ENCODE measurements at places on chromosomes 16 and 17. TPM values are rescaled to one million over a fixed set of nuclear protein-coding genes. Genes with fewer than 3 reads are reported as not detected.
A peak's percentile ranks its signal among the peaks of the same experiment; 100 is the strongest.

Gene ACSM5
- total RNA-seq = 10.7 TPM

GRCh38 chr17:31692027-31692426 lies 167.0 kb downstream of the COPRS start:
- ATAC-seq = no peak

DNA sequence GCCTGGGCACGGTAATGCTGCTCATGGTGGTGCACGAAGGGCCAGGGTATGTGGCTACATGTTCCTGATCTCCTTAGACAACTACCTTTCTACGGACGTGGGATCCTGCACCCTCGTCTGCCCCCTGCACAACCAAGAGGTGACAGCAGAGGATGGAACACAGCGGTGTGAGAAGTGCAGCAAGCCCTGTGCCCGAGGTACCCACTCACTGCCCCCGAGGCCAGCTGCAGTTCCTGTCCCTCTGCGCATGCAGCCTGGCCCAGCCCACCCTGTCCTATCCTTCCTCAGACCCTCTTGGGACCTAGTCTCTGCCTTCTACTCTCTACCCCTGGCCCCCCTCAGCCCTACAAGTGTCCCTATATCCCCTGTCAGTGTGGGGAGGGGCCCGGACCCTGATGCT lies 12.0 kb downstream of the ERBB2 start:
- no peak for ATAC-seq

Gene AMDHD2
- total RNA-seq = 38.2 TPM

GRCh38 chr17:28843816-28844148 lies 1.2 kb upstream of the FAM222B start:
- no peak for ATAC-seq

Gene RCVRN
- total RNA-seq = 0.38 TPM

GRCh38 chr16:89953671-89954406 lies 5.3 kb downstream of the DEF8 start:
- ATAC-seq = no peak

Gene BAIAP3
- 3.8 TPM for total RNA-seq

DNA sequence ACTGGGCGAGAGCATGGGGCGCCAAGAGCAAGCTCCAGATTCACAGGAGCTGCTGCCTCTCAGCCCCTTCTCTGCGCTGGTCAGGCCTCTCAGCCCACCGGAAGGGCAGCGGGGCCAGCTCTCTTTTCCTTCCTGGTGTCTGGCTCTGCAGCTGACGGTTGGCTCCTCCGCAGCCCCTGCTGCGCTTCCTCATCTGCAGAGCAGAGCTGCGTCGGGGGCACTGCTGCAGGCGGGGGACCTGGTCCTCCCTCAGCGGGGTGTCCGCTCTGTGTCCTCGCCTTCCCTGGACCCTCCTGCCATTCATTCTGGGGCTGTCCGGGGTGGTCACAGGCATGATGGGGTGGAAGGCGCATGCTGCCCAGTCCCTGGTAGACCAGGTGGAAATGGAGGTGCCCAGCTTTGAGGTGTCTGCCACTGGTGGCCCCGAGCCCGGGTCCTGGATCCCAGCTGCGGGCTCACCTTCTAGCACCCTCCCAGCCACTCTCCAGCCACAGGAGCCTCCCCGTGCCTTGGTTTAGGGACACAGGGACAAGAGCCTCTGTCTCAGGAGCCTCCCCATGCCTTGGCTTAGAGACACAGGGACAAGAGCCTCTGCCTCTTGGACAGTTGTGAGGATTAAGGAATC lies 84.8 kb downstream of the IRF8 start:
- no peak for ATAC-seq

DNA sequence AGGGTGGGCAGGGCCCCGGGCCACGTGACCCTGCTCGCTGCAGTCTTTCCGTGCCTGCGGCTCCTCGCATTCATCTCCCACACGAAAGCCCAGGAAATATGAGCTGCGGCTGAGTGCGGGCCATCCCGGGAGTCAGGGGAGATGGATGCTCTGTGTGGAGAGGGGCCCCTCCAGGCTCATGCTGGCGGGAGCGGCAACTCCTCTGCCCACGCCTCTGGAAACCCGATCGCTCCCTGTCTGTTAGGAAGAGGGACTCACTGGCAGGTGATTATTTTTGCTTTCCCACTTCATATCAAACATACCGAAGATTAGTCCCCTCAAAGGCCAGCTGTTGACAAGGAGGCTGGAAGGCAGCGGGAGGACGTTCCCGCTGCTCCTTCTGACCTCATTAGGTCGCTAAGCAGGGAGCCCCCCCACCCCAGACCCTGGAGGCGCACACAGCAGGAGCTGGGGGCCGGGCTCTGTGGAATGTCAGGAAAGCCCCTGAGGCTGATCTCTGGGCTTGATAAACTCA lies 228.5 kb downstream of the FOXL1 start:
- peak; percentile 86 for ATAC-seq

DNA sequence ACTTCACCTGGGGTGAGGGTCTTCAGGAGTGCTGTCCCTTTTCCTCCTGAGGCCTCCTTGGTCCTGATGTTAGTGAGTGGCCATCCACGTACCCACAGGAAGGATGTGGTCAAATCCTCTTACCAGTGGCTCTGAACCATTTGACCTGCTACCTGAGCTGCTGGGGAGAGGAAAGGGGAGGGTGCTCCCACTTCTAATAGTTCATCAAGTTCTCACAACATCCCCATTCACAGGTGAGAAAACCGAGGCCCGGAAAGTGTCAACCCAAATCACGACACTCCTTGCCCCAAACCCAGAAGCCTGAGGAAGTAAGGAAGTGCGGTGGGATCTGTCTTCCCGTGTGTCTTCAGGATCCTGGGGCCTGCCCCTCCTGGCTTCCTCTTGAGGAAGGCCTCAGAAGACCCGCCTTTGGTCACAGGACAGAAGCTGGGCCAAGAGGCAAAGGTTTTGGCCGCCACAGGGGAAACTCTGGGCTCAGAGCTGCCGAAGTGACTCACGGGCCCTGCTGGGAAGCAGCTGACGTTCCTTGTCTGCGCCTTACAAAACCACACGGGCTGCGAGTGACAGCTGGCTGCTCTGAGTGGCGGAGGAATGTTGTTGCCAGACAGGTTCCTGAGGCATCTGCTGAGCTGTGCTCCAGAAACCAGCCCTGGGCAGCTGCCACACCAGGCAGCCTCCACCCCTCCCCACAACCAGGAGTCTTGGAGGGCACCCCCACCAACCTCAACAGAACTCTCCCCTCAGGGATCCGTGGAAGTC lies 13.9 kb upstream of the KIFC3 start:
- ATAC-seq = peak; percentile 99

- ATAC-seq = no peak
Observed at GRCh38 chr16:84036982-84037425, 5.6 kb downstream of the SLC38A8 start.

Gene SHISA9
- 0.56 TPM for total RNA-seq

GRCh38 chr16:84294117-84294516 lies 561 bp upstream of the WFDC1 start:
- no peak for ATAC-seq

Gene PRSS36
- 4.3 TPM for total RNA-seq

GRCh38 chr16:74868501-74868900 lies 93.9 kb upstream of the FA2H start:
- no peak for ATAC-seq

Gene MYL4
- not detected for total RNA-seq

DNA sequence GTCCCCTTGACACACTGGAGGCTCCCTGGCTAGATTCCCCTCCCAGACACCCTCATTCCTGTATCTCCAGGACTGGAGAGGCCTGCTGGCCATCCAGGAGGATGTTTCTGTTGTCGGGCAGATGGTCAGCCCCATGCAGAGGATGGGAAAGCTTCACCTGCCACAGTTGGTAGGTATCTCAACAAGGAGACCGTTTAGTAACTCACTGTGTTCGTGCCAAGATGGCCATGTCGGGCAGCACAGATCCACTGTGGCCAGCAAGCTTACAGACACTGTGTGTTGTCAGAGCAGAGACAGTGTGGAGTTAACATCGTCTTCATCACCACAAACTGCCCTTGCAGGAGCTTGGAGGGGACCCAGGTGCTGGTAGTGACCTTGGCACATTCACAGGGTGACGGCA lies 390.9 kb downstream of the SEC14L1 start:
- ATAC-seq = no peak

- ATAC-seq = peak; percentile 50
Observed at GRCh38 chr16:81567987-81568748, 123.6 kb downstream of the CMIP start.

Gene RANBP10
- 7.9 TPM for total RNA-seq

All from motor neuron (in vitro differentiated cells).